ENCODE measurements at places on chromosomes 2 and 18. TPM values are rescaled to one million over a fixed set of nuclear protein-coding genes. Genes with fewer than 3 reads are reported as not detected.

Gene ANKRD44
- 131 TPM for total RNA-seq

Gene ZNF521
- not detected for total RNA-seq

GRCh38 chr2:159042115-159042850 is 73.8 kb downstream of the TANC1 start:
- DNase-seq: no peak
- no peaks in the 10 kb centered on the region for H3K4me1 ChIP-seq
- H3K36me3 ChIP-seq: no peaks in the 10 kb centered on the region

GRCh38 chr2:74835831-74836674 is 2.1 kb downstream of the HK2 start:
- peaks cover 59% of the 10 kb centered on the region for H3K4me1 ChIP-seq
- peak overlapping the region; percentile 48 for H3K27ac ChIP-seq
- no peak for DNase-seq
- peak overlapping the region; percentile 95 for H3K4me3 ChIP-seq
- H3K27me3 ChIP-seq: peaks cover 3% of the 10 kb centered on the region

- H3K36me3 ChIP-seq: no peaks in the 10 kb centered on the region
- H3K4me3 ChIP-seq: no peak overlapping the region
- no peak for DNase-seq
- no peaks in the 10 kb centered on the region for H3K4me1 ChIP-seq
- no peaks in the 10 kb centered on the region for H3K27me3 ChIP-seq
Measured at GRCh38 chr18:39481281-39481680, 1915.7 kb upstream of the CELF4 start.

DNA sequence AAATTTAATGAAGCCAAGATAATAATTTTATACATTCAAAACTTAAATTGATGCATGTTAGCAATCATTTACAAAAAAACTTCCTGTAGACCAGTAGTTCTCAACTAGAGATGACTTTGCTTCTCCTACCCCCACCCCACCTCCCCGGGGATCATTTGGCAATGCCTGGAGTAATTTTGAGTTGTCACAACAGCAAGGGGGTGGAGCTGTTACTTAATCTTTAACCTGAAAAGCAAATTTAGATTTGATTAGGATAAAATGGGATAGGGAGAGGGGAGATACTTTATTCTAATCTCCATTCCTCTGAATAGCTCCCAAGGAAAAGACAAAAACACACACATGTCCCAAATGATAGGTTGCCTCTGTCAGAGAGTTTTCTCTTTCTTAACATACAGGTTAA is 4.2 kb downstream of the SLC40A1 start:
- H3K4me3 ChIP-seq: no peak overlapping the region
- peaks cover 13% of the 10 kb centered on the region for H3K4me1 ChIP-seq
- peaks cover 5% of the 10 kb centered on the region for H3K27me3 ChIP-seq
- no peak for DNase-seq

DNA sequence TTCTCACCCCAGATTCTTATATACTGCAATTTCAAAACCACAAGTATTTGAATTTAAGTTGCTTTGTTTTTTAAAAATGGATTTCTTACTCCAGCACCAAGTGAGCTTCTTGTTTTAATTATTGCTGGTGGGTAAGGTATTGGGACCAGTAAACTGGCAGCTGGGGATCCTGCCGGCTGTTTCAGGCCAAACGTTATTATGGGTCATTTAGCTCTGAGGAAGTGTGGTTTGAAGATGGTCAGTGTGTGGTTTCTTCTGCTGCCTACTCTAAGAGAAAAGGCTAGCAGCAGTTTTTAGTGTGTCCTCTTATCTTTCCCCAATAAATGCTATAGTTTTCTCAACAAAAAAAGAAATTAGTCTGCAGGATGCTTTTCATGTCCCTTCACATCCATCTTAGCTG is 30.6 kb downstream of the CFAP221 start:
- no peaks in the 10 kb centered on the region for H3K4me1 ChIP-seq
- no peak for DNase-seq
- no peak overlapping the region for H3K4me3 ChIP-seq
- no peak overlapping the region for H3K27ac ChIP-seq
- H3K27me3 ChIP-seq: peaks cover 12% of the 10 kb centered on the region

GRCh38 chr2:222949690-222950323 is 89.0 kb downstream of the ACSL3 start:
- DNase-seq: no peak
- no peaks in the 10 kb centered on the region for H3K36me3 ChIP-seq
- H3K27me3 ChIP-seq: peaks cover 9% of the 10 kb centered on the region
- peaks cover 4% of the 10 kb centered on the region for H3K4me1 ChIP-seq
- no peak overlapping the region for H3K27ac ChIP-seq
- no peak overlapping the region for H3K4me3 ChIP-seq

GRCh38 chr18:3525870-3526420 is 76.0 kb downstream of the TGIF1 start:
- H3K4me3 ChIP-seq: peak overlapping the region; percentile 43
- no peaks in the 10 kb centered on the region for H3K27me3 ChIP-seq
- H3K36me3 ChIP-seq: no peaks in the 10 kb centered on the region
- H3K27ac ChIP-seq: peak overlapping the region; percentile 79
- DNase-seq: peak; percentile 72
- H3K4me1 ChIP-seq: peaks cover 17% of the 10 kb centered on the region

DNA sequence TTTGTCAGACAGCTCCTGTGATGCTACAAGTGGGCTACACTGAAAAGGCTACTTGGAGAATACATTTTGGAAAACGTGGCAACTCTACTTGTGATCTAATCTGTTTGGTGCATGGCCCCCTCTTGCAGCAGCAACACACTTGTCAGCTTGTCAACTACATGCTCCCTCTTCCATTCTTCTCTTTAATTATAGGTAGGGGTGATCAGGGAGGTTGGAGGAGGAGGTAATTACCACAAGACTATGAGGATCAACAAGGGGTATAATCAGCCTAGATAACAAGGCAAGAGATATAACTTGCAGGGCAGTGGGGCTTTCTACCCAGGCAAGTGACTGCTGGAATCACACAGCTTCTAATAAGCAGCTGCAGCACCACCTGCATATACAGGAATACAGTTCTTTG is 104.9 kb downstream of the ACVR1 start:
- peaks cover 30% of the 10 kb centered on the region for H3K36me3 ChIP-seq
- no peaks in the 10 kb centered on the region for H3K27me3 ChIP-seq
- H3K4me1 ChIP-seq: no peaks in the 10 kb centered on the region
- DNase-seq: no peak
- no peak overlapping the region for H3K4me3 ChIP-seq

Gene BOLL
- total RNA-seq: not detected

DNA sequence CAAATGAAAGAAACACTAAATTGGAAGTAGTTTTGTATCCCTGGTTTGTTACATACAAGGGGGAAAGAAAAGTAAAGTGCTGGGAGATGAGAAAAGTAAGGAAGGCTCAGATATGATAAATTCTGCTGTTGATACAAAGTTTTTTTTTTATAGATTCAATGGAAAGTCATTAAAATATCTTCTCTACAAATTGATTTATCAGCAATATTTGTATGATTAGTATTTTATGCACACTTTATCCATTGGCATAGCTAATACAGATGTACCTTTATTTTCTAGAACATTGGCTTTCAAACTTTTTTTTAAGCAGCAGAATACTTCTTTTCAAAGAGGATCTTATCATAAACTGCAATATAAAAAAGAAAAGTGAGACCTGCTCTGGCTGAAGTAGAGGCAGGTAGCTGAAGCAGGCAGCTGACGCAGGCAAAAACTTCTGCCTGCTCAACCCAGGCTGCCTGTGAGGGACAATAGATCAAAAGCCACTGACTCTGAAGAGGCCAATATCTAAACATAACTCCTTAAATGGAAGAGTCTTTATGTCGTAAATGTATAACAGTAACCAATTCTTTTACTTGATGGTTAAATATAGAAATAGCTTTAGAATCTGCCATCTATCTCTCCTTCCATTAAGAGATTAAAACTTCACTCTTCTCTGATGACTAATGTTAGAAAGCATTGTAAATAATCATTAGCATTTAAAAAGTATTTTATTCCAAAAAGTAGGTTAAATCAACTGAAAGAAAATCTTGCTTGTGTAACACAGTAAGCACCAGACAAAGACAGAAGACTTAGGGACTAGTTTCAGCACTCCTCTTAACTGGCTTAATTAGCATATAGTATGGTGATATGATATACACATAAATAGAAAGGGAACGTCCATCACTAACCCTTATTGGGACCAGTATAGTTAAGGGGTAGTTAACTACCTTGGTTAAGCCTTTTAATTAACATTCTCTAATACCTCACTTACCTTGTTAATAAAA is 174.2 kb downstream of the SLC39A10 start:
- no peak overlapping the region for H3K4me3 ChIP-seq
- no peak overlapping the region for H3K27ac ChIP-seq
- DNase-seq: no peak
- no peaks in the 10 kb centered on the region for H3K36me3 ChIP-seq
- no peaks in the 10 kb centered on the region for H3K27me3 ChIP-seq

Gene ABCB11
- total RNA-seq: not detected

- H3K27ac ChIP-seq: no peak overlapping the region
- H3K4me3 ChIP-seq: no peak overlapping the region
- DNase-seq: no peak
- no peaks in the 10 kb centered on the region for H3K4me1 ChIP-seq
- no peaks in the 10 kb centered on the region for H3K27me3 ChIP-seq
Measured at GRCh38 chr2:17298453-17298852, 219.8 kb downstream of the RAD51AP2 start.

- H3K4me1 ChIP-seq: no peaks in the 10 kb centered on the region
- peaks cover 6% of the 10 kb centered on the region for H3K27me3 ChIP-seq
- DNase-seq: no peak
- no peaks in the 10 kb centered on the region for H3K36me3 ChIP-seq
- H3K4me3 ChIP-seq: no peak overlapping the region
- H3K27ac ChIP-seq: no peak overlapping the region
Measured at GRCh38 chr2:235413064-235413463, 80.8 kb upstream of the AGAP1 start.

Gene HOXD10
- not detected for total RNA-seq

- H3K27me3 ChIP-seq: no peaks in the 10 kb centered on the region
- no peak overlapping the region for H3K4me3 ChIP-seq
- H3K36me3 ChIP-seq: peaks cover 29% of the 10 kb centered on the region
Measured at GRCh38 chr18:62258616-62259015, 66.5 kb upstream of the TNFRSF11A start.

- H3K27me3 ChIP-seq: no peaks in the 10 kb centered on the region
- H3K4me1 ChIP-seq: peaks cover 6% of the 10 kb centered on the region
- no peaks in the 10 kb centered on the region for H3K36me3 ChIP-seq
- H3K4me3 ChIP-seq: no peak overlapping the region
- no peak for DNase-seq
Measured at GRCh38 chr2:36329251-36329650, 26.3 kb upstream of the CRIM1 start.

GRCh38 chr2:123518367-123518766 is 506.7 kb upstream of the CNTNAP5 start:
- no peak overlapping the region for H3K27ac ChIP-seq
- H3K36me3 ChIP-seq: no peaks in the 10 kb centered on the region
- DNase-seq: no peak
- no peaks in the 10 kb centered on the region for H3K4me1 ChIP-seq
- no peak overlapping the region for H3K4me3 ChIP-seq

Gene SERPINB4
- not detected for total RNA-seq

- no peaks in the 10 kb centered on the region for H3K36me3 ChIP-seq
- no peak overlapping the region for H3K4me3 ChIP-seq
- no peaks in the 10 kb centered on the region for H3K27me3 ChIP-seq
Measured at GRCh38 chr2:182224669-182225068, 202.2 kb downstream of the PDE1A start.

- no peak overlapping the region for H3K27ac ChIP-seq
- peaks cover 18% of the 10 kb centered on the region for H3K4me1 ChIP-seq
- no peaks in the 10 kb centered on the region for H3K27me3 ChIP-seq
- H3K36me3 ChIP-seq: peaks cover 46% of the 10 kb centered on the region
- no peak overlapping the region for H3K4me3 ChIP-seq
Measured at GRCh38 chr2:135762022-135762421, 20.4 kb downstream of the UBXN4 start.

- no peaks in the 10 kb centered on the region for H3K4me1 ChIP-seq
- no peak overlapping the region for H3K27ac ChIP-seq
- H3K27me3 ChIP-seq: peaks cover 4% of the 10 kb centered on the region
Measured at GRCh38 chr2:192126912-192127311, 67.8 kb downstream of the TMEFF2 start.

GRCh38 chr2:238720232-238720672 is 127.6 kb upstream of the TWIST2 start:
- H3K4me3 ChIP-seq: no peak overlapping the region
- H3K4me1 ChIP-seq: peaks cover 3% of the 10 kb centered on the region
- DNase-seq: peak; percentile 76
- no peak overlapping the region for H3K27ac ChIP-seq
- peaks cover 25% of the 10 kb centered on the region for H3K27me3 ChIP-seq

GRCh38 chr18:62486290-62486964 is 36.4 kb upstream of the ZCCHC2 start:
- H3K36me3 ChIP-seq: peaks cover 2% of the 10 kb centered on the region
- H3K27ac ChIP-seq: no peak overlapping the region
- DNase-seq: peak; percentile 59
- H3K4me1 ChIP-seq: peaks cover 11% of the 10 kb centered on the region

Gene ESPNL
- total RNA-seq: 0.27 TPM

GRCh38 chr18:21179590-21180220 is 62.3 kb upstream of the GREB1L start:
- no peaks in the 10 kb centered on the region for H3K27me3 ChIP-seq
- peak; percentile 73 for DNase-seq
- no peaks in the 10 kb centered on the region for H3K36me3 ChIP-seq
- no peak overlapping the region for H3K27ac ChIP-seq
- H3K4me3 ChIP-seq: no peak overlapping the region

- peak; percentile 67 for DNase-seq
- no peaks in the 10 kb centered on the region for H3K27me3 ChIP-seq
- peaks cover 11% of the 10 kb centered on the region for H3K4me1 ChIP-seq
Measured at GRCh38 chr2:118003396-118003824, 10.5 kb downstream of the CCDC93 start.

DNA sequence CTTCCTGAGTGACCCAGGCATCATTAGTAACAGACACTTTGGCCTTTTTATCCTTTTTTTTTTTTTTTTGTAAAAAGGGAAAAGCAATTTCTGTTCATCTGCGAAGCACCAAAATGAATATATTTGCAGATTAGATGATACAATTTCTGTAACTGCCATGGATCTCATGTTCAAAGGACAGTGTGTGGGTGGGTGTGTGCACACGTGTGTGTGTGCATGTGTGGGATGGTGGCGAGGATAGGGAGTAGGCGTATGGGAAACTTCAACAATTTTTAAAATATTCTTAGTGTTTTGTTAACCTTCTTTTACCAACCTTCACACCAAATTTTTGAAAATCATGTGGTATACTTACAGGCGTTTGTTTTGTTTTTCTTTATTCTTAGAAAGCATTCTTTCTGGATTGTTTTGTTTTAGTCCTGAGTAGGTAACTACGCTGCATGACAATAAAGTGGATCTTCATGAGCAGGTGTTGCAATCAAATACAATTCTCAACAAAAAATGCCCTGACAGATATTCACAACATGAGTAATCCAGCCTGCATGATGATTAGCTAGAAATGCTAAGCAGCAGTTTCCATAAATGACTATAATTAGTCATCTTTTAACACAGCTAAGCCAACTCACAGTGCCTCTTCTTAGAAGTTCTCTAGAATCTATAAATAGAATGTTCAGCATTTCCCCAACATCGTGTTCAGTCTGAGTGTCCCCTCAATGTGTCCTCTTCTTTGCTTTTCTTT is 53.5 kb upstream of the RMDN2 start:
- peak overlapping the region; percentile 100 for H3K27ac ChIP-seq
- DNase-seq: no peak
- no peaks in the 10 kb centered on the region for H3K36me3 ChIP-seq
- peaks cover 33% of the 10 kb centered on the region for H3K4me1 ChIP-seq

GRCh38 chr2:213315168-213315876 is 31.1 kb downstream of the SPAG16 start:
- peaks cover 30% of the 10 kb centered on the region for H3K36me3 ChIP-seq
- no peak overlapping the region for H3K27ac ChIP-seq
- no peak for DNase-seq
- H3K27me3 ChIP-seq: no peaks in the 10 kb centered on the region
- no peaks in the 10 kb centered on the region for H3K4me1 ChIP-seq
